ENCODE measurements at places on chromosomes 12 and 14.

DNA sequence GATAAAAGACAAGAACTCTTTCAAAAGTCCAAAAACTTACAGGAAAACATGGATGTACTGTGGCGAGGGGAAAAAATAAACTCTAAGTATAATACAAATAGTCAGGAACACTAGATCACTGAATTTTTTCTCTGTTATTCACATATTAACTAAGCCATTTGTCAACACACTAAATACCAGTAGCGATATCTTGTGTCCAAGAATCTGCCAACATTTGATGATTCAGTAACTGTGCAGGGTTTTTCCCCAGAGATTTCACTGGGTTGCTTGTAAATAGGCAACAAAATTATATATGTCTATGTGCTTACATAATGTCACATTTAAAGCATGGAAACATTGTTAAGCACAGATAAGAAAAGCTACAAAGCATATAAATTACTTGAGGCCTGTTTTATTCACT is 205.9 kb downstream of the KIF21A start:
- DNase-seq, result no peak

DNA sequence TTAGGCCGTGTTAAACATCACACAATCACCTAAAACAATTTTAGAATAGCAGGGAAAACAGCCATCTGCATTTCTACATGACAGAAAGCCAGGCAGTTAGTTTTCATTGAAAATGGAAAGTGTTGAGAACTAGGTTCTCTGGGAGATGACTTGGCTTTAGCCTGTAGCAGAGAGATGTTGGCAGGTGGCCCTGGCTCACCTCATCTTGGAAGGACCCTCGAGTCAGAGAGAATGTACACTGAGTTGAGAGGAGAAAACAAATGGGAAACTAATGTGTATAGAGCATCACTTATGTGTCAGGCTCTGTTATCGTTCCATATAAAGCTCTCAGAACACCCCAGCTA is 51.9 kb downstream of the SUSD6 start:
- no peak for DNase-seq

- DNase-seq, result no peak
Measured at GRCh38 chr14:104993306-104993705, 7.7 kb downstream of the CLBA1 start.

GRCh38 chr12:124768452-124769162 is 95.1 kb downstream of the SCARB1 start:
- no peak for DNase-seq

- no peak for DNase-seq
Measured at GRCh38 chr12:29270446-29270845, 110.5 kb downstream of the ERGIC2 start.

DNA sequence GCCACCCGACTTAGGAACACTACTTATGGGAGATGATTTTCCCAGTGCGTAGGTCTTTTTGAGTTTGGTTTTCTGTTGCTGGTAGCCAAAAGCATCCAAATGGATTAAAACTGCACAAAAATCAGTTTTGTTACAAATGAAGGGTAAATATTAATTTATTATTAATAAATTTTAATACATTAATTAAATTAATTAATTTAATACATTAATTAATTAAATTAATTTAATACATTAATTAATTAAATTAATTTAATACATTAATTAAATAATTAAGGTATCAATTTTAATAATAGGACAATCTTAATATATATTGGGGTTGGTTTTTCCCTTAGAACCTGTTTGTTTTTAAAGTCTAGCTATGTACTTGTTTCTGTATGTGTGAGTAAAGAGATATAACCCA is 23.6 kb downstream of the AK7 start:
- DNase-seq, result no peak

- DNase-seq, result no peak
Measured at GRCh38 chr14:73014105-73014504, 12.8 kb downstream of the ZFYVE1 start.

- DNase-seq, result peak; percentile 67
Measured at GRCh38 chr12:27383429-27384260, 51.0 kb downstream of the BMAL2 start.
